ENCODE measurements at places on chromosomes 5 and 9.

GRCh38 chr5:1748271-1748670 lies 51.4 kb downstream of the MRPL36 start:
- DNase-seq, result no peak

DNA sequence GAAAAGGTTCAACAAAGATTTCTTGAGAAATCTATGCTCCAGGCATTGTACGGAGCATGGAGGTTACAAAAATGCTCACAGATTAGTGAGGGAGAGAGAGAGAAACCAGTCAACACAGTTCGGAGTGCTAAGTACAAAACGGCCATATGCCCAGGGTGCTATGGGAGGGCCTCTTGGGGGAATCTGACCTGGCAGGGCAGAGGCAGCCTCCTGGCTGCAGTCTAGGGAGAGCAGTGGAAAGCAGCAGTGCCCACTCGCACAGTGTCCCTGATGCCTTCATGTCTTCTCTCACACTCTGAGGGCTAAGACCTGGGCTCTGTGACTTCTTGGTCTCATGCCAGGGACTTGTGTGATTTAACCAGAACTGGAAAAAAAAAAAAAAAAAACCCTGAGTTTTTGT lies 29.8 kb upstream of the SMC5 start:
- DNase-seq, result no peak

DNA sequence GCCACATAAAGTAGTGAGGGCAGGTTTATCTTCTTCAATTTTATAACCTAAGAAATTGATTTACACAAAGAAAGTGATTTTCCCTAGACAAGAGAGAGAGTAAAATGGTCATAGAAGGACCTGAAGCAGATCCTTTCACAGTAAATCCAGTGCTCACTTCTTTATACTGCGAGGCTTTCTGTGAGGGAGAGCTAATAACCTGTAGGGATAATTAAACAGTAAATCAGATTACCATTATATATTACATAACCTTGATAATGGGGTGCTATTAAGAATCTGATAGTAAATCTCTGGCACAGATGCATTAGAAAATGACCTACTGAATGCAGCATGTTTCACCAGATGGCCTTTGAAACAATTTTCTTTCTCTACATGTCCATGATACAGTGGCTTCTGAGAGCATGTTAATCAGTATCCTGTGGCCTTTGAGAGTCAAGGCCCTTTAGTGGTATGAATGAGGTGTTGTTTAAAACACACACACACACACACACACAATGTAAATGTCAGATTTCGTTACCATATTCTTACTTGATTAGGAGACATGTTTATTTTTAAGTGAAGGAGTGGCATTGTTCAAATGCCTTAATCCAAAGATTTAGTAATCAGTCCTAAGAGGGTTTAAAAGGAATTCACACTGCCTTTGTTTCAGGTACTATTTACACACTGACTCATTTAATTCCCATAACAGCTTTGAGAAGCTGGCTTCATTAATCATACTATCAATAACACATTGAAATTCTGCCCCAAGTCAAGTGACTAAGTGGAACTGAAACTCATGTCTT lies 124.7 kb downstream of the ALDH1A1 start:
- no peak for DNase-seq

- DNase-seq, result no peak
Observed at GRCh38 chr5:82635561-82636288, 357.6 kb upstream of the RPS23 start.

DNA sequence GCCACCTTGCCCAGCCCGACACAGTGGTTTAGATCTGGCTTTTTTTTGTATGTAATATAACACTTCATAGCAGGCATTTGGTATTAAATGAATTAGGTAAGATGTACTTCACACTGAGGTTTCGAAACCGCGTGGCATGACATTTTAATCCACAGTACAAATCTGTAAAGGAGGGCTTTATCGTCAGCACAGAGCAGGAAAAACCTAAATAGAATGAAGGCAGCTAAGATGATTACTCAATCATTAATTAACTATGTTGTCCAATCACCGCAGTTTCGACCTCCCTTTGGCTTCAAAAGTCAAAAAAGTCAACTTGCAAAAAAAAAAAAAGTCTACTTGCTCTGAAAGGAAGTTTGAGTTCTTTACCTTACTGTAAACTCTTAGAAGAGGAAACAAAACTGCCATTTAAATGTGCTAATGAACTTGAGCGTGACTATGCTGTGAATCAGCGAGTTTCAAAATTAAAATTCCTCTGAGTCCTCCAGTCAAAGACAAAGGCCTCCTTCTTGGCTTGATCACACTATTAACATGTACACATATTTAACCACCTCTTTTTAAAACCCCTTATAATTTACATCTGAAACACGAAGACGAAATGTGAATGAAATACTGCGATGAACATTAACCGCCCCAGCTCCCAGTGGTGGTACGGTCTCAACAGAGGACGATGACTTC lies 698 bp upstream of the SEC24A start:
- peak; percentile 36 for DNase-seq
